ENCODE measurements at places on chromosomes 16 and 17.

GRCh38 chr16:81463296-81463890 is 18.8 kb downstream of the CMIP start:
- peak; percentile 23 for DNase-seq

DNA sequence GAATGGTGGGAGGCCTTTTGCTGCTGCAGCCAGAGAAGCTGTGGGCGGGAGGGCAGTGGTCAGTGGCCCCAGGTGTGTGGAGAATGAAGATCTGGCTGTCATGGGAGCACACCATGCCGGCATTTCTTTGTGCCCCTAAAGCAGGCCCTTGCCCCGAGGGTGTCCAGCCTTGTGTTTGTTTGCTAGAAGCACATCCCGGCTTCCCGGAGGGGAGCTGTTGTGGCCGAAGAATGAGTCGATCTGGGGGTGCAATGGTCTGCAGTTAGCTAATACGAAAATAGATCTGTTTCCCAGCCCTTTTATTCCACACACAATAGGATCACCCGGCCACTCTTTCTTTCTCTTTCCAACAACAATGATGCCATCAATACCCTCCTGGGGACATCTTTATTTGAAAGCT is 228.8 kb downstream of the CBLN1 start:
- no peak for DNase-seq

DNA sequence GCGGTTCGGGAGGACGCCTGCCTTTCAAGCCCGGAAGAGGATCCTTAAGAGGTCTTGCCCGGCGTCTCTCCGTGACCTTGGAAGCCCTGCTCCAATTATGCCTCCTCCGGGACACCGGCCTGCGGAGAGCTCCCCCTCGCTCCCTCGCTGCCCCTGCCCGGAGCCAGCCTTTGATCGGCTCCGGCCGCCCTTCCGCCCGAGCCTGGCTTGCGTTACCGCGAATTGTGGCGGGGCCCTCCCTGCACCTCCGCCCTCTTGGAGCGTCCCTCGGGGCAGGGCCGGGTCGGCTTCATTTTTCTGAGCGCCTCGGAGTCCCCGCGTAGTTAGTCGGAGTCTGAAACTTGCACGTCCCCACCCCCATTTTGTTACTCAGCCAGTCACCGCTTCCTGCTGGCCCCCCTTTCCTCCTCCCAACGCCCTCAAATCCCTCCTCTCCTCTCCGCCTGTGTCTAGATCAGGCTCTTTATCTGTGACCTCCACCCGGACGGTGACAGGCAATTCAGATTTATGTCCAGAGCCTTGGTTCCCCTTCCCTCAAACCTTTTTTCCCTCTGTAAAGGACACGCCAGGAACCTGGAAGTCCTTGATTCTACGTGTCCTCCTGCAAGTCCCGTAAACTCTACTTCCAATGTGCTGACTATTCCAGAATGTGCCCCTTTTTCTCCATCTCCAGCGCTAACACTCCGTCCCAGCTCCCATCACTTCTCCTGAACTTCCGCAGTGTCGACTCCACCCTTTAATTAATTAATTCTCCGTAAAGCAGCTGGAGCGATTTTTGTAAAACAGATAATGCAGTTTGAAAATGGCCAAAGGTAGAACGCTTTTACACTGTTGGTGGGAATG is 569 bp upstream of the RABEP2 start:
- DNase-seq, result no peak

DNA sequence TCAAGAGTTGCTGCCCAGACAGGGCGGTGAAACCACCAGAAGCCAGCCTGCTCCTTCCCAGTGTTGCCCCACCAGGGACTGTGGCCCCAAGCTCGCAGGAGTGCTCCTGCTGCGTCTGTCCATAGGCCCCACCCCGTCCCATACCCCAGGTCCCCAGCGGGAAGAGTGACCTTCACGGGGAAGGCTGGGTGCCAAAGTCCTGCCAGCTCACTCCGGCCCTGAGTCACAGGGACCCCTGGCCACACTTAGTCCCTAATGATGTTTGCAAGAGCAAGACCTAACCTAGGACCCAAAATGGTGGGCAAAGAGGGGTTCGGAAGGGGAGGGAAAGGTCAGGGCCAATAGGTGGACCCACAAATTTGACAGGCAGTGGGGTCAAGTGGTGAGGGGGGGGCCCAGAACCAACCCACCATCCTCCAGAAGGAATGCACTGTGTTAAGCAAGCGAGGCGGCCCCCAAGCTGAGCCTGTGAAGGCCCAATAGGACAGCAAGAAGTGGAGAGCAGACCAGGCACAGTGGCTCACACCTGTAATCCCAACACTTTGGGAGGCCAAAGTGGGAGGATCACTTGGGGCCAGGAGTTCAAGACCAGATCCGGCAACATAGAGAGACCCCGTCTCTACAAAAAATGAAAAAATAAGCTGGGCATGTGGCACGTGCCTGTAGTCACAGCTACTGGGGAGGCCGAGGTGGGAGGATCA is 3.3 kb downstream of the DOK4 start:
- DNase-seq, result no peak

- no peak for DNase-seq
These were observed 2.5 kb downstream of the RSL1D1 start for GRCh38 chr16:11848842-11849241.

DNA sequence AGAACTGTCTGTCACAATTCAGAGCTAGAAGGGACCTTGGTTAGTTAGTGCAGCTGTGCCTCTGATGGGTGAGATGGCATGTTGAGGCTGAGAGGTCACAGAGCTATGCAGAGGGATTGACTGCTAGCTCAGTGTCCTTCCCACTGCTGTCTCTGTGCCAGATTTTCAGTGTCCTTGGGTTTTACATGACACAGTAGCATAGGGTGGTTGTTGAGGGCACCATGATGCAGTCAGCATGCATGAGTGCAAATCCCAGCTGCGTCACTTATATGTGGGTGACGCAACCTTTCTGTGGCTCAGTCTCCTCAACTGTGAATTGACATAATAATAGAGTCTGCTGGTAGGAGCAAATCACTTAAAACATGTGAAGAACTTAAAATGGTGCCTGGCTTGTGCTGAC is 2.7 kb downstream of the MT1A start:
- no peak for DNase-seq

DNA sequence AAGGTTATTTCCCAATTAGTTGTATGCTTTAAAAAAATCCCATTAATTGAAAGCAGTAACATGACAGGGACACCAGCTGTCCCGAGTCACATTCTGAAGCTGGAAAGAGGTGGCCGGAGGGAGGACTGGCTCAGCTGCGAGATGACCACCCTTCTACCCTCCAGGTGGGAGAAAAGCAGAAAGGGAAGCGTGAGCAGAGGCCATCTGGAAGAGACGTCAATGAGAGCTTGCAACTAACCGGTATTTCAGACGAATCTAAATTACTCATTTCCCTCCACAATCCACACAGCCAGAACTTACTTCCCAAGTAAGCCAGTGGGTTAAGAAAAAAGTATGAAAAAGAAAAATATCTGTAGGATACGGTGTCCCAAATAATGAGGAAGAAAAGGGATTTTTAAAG is 28.5 kb upstream of the SLC38A8 start:
- DNase-seq, result no peak
